Activated CD4-positive, CD25-positive, alpha-beta regulatory T cell treated with anti-CD3 and anti-CD28 coated beads, Interleukin-2, amount 50 U/mL, for 72 hours (primary cell): ENCODE measurements at places on chromosomes 5 and 9.

GRCh38 chr5:157550663-157551062 lies 24.9 kb downstream of the ADAM19 start:
- DNase-seq = no peak

DNA sequence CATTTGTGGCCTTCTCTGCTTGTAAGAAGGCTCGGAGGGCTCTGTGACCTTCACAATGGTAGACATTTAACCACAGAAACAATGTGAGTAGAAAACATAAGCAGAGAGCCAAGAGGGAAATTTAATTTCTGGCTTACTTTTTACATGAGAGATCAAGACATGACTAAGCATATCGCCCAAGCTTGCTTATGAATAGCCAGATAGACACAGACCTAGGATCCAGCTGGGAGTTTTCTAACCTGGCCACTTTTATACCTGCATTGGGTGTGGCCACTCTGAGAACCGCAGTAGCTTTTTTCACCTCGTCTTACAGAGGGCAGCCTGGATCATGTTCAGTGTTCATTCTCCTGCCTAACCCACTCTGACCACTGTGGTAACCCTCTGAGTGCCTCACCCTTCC lies 244.9 kb upstream of the KCNN2 start:
- no peak for DNase-seq

DNA sequence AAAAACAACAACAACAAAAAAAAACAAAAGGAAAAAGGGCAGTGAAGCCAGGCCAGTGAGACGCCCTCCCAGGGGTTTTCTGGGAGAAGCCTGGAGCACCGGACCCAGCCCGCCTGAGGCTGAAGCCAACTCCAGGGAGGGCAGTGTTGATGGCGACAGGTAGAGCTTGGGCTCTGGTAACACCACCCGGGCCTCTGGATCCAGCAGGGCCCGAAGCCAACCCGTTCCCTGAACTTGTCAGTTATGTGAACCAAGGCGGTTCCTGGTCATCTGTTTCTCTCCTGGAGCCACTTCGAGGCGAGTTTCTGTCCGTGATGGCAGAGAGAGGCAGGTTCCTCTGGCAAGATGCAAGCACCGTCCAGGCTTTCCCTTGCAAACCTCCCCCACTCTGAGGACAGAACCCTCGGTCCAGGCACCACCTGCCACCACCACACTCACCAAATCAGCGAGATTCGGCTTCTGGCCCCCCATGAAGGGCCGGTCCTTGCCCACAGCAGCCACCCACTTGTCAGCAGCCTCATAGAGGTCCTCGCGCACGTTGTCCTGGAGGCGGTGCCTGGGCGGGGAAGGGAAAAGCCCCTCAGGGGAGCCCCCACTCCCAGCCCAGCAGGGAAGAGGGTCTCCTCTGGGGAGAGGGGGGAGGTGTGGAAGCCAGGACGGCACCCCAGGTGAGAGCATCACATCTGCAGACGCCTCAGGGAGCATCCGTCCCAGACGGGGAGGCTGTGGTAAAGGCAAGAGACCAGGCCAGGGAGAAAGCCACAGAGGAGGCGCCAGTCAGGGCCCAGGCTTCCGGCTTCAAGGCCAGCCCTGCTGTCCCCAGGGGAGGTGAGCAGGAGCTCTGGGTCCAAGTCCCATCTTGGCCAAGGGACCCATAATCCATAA lies 5.4 kb downstream of the PTGES2 start:
- DNase-seq = no peak

DNA sequence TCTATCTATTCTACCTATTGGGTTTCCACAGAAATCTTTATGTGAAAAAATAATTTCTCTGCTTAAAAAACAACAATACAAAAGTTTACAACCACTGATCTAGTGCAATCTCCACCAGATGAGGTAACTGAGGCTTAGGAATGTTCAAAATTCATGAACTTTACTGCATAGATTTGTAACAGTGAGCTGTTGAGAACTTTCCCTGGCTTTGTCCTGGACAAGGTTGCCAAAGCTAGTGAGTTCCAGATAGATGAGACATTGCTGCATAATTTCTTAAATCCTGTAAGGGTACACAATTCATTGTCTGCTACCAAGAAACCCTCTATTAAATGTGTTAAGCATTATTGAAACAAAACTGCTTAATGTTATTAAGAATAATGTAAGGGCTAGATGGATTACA lies 102.7 kb downstream of the OSMR start:
- no peak for DNase-seq

DNA sequence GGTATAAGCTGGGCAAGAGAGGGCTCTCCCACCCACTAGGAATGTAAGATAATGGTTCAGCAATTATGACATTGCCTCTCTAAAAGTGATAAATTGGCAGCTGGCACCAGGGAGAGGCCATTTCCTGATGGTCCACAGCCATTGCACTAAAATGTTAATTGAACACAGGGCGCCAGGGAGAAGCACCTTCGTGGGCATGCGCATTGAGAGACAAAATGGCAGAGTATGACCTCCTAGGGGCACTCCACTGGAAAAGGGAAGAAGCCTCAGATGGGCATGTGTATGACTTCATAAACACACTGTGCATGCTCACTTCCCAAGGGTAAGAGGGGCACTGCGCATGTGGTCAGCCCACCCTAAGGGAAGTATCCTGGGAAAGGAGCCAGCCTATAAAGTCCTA lies 419.2 kb downstream of the AGTPBP1 start:
- no peak for DNase-seq

GRCh38 chr5:72531496-72532190 lies 24.4 kb upstream of the ZNF366 start:
- DNase-seq = no peak

DNA sequence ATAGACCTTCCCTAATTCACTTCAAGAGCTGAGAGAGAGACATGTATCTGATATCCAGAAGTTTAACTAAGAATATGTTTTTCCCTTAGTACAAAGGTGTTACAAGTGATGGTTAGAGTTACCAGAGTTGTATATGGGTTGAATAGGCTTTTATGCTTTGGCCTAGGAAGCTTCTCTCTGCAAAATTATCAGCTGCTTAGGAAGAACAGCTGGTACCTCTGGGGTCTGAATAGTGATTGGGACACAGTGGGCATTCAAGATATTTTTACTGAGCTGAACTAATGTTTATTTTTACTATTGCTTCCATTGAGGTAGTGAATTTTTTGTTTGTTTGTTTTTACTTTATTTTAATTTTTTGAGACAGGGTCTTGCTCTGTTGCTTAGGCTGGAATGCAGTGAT lies 67.6 kb upstream of the BASP1 start:
- DNase-seq = no peak

- DNase-seq = no peak
Observed at GRCh38 chr5:147836439-147836838, 5.0 kb upstream of the SPINK1 start.

- DNase-seq = no peak
Observed at GRCh38 chr5:111706345-111706744, 50.6 kb downstream of the NREP start.

- no peak for DNase-seq
Observed at GRCh38 chr5:162995568-162995967, 441.8 kb upstream of the CCNG1 start.

- no peak for DNase-seq
Observed at GRCh38 chr9:133252301-133253020, 22.5 kb downstream of the ABO start.

DNA sequence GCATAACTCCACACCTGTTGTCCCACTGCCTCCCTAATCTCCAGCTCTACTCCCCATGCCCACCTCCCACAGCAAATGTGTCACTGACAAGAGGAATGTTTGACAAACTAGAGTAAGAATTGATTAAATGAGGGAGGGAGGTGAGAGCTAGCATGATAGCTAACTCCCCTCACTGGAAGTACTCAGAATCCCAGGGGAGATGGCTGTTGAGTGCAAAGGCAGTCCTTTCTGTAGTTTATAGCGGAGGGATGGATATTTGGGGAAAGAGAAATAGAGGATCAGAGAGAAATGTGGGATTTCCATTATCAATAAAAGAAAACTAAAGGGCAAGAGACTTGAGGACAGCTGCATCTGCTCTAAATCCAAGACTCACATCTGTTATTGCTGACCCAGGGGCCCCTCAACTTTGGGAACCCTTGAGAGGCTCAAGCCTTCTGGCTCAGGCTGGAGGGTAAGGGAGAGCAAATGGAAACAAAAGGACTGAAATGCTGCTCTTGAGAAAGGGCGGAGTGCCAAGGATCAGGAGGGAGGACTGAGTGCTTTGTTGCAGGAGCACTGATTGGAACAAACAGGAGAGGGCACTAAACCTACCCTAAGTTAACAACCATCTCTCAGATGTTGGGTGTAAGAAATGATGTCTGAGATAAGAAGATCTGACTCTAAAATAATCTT lies 372.1 kb downstream of the NTRK2 start:
- DNase-seq = no peak

DNA sequence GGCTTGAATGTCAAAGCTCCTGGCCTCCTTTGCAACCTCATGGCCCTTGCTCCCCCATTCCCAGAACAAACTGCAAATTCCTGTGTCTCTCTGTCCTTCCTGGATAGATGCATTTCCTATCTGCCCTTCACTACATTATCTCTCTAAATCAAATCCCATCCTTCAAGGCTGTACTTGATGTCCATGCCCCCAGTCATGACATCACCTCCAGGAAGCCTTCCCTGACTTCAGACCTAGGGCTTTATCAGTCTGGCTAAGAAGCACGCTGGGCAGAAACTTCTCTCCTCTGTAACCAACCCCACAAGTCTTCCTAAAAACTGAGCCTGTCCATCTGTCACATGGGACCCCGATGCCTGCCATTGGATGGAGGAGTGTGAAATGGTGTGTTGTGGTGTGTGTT lies 25.7 kb upstream of the TNIP1 start:
- DNase-seq = no peak

DNA sequence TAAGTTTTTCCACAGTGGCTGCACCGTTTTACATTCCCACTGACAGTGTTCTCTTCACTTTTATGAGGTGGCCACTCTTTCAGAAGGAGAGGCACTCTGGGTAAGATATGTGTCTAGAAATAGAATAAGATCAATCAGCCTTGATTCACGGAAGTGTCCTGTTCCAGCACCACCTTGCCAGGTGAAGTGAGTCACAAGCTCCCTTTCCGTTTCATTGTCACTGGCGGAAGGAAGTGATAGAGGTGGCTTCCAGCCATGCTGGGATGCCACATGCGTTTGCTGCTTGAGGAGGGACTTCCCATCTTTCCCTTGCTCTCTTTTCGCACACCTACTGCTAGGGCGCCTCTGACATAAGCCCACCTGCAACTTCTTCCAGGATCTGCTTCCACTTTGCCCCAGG lies 217.1 kb downstream of the PIK3R1 start:
- DNase-seq = no peak

- no peak for DNase-seq
Observed at GRCh38 chr5:146426853-146427618, 20.1 kb upstream of the TCERG1 start.

DNA sequence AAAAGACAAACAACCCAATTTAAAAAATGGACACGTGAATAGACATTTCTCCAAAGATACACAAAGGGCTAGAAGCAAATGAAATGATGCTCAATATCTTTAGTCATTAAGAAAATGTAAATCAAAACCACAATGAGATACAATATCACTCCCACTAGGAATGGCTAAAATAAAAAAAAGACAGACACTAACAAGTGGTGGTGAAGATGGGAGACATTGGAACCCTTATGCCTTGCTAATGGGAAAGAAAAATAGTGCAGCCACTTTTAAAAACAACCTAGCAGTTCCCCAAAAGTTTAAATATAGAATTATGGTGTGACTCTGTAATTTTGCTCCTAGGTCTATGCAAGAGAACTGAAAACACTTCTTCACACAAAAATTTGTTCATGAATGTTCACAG lies 40.7 kb downstream of the SH3TC2 start:
- DNase-seq = no peak

DNA sequence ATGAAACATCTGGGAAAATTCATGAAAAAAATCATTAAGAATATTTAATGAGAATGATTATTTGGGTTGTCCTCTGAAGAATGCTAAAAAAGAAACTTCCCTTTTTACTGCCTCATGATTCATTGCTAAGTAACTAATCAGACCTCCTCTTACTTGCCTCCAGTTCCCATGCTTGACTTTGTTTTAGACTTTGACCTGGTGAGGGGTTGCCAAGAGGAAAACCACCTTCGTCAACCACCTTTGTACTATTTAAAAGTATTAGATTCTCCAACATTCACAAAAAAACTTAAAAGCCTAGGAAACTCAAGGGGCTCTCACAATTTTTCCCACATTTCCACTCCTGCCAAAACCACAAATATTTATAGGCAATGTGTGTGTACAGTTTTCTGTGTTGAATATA lies 115.2 kb upstream of the ST8SIA4 start:
- DNase-seq = no peak

DNA sequence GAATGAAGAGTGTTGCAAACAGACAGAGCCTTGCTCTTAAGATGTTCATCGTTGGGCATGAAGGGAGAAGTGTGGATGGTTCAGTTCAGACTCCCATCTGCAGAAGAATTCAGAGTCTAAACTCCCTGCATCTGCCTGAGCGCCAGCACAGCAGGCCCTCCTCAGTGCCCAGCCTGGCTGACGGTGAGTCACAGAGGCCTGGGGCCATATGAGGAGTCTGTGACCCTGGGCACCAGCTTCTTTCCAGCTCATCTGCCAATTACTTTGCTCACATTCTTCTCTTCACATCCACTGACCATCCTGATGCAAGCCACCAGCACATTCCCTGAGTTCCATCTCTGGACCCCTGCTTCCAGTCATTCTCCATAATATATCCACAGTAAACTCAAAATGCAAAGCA lies 401.1 kb upstream of the TRPC7 start:
- DNase-seq = no peak

GRCh38 chr9:76116913-76117312 lies 226.4 kb downstream of the PCSK5 start:
- no peak for DNase-seq

DNA sequence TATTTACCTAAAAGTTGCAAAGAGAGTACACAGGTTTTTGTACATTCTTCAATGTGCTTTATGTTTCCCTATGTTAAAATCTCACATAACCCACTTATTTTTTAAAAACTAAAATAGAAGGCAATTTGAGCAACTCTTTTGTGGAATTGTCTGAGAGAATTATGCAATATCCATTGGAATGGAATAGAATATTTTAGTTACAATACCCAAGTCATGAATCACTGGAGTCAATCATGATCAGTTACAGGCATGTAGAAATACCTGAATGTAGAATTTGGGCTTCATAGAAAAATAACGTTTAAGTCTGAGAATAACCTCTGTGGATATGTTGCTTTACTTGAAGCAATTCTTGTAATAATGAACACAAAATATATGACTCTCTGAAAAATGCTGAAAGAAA lies 143.3 kb downstream of the FGF10 start:
- DNase-seq = no peak

GRCh38 chr5:155799308-155799707 lies 527.7 kb upstream of the SGCD start:
- DNase-seq = no peak

GRCh38 chr5:93070938-93071337 lies 510.1 kb downstream of the NR2F1-AS1 start:
- DNase-seq = no peak

DNA sequence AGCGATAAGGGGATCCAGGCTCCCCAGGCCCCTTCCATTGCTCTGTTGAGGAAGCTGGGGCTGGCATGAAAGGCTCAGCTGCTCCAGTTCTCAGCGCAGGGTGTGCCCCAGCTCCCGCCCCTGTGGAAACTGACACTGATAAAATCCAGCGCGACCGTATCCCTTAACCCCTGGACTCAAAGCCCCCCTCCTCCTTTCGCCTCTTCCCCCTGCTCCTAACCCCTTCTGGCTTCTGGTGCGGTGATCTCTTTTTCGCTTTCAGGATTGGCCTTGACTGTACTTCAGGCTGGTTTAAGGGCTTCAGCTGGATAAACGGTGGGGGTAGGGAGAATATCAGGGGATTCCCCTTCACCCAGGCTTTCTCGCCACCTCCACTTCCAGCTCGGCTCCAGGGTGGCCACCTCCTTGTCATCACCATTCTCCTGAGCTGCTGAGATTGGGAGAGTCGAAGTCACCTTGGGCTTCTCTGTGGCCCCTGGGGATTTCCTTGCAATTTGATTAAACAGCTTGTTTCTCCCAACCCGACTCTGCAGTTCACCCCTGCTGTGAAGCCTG lies 843 bp downstream of the BSPRY start:
- no peak for DNase-seq
